ENCODE measurements at places on chromosomes 6 and 20.

DNA sequence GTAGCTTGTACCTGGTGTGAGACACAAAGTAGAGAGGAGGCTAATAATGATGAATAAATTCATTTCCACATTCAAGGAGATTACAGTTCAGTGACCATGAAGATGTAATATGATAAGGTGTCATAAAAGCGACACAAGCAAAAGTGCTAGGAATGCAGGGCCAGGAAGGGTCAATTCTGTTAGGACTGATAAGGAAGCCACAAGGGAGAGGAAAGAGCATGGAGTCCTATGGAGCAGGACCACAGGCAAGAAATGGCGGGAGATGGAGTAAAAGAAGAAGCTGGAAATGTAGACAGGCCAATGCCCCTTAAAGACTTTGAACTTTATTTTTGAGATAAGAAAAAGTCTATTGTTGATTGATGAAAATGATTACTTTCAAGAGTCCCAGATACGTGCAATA is 161.8 kb upstream of the KCNK16 start:
- no peak for DNase-seq

GRCh38 chr6:125587666-125588632 is 161.5 kb upstream of the HEY2 start:
- no peak for DNase-seq

- peak; percentile 3 for DNase-seq
These were observed at the start of gene GRIK2 for GRCh38 chr6:101393251-101393828. Gene GRIK2, plus strand, starts transcription at chr6:101393708.

- DNase-seq, result no peak
These were observed 387.1 kb downstream of the THBS2 start for GRCh38 chr6:168866534-168866933.

DNA sequence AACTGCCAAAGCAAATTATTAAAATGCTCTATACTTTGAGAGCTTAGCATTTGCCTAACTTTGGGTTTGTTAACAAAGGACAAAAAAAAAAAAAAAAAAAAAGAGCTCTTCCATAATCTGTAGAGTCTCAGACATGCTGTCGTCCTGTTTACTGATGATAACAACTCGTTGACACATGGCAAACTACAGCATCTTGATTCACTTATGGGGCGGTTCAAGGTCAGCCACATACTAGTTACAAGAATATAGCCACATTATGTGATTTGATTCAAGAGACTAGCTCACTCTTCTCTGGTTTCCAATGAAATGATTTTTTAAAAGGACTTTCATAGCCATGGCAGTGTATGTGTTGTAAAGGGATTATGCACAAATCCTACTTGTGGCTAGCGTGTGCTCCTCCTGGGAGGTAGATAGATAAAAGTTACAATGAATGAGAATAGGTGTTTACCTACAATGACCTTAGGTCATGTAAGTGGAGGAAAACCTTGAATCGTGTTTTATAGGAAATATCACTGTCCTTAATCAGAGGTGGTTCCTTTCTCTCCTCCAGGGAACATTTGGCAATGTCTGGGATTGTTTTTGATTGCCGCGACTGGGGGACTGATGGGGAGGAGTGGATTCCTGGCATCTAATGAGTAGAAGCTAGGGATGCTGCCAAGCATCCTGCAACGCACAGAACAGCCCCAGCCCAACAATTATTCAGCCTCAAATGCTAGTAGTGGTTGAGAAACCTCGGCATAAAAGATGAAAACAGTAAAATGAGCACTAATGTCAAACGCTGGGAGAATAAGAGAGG is 969.2 kb upstream of the SLC35B3 start:
- no peak for DNase-seq

- no peak for DNase-seq
These were observed 120.3 kb upstream of the MOCS1 start for GRCh38 chr6:40054602-40055001.

- DNase-seq, result no peak
These were observed 8.6 kb upstream of the MEI4 start for GRCh38 chr6:77644102-77644705.

DNA sequence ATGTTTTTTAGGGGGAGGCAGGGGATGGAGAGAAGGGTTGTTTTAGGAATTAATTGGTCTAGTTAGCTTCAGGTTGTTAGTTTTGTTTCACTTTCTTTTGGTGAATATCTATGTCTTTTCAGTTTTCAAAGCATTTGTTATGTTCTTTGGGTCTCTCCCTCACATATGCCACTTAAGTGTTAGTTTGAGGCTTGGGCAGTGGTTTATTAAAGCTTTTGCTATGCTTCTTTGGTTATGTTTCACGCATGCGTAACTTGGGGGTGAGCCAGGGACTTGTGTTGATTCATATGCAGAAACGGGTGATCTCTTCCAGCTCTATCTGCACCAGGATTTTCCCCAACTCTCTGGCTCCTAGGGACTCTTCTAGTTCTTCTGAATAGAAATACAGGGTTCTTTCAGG is 11.4 kb upstream of the MMS22L start:
- DNase-seq, result no peak

GRCh38 chr6:148192310-148192709 is 150.3 kb upstream of the SASH1 start:
- no peak for DNase-seq

- no peak for DNase-seq
These were observed 1.9 kb upstream of the ULBP1 start for GRCh38 chr6:149961728-149962425.

GRCh38 chr20:25695532-25696370 is 902 bp downstream of the ZNF337 start:
- DNase-seq, result peak; percentile 28

DNA sequence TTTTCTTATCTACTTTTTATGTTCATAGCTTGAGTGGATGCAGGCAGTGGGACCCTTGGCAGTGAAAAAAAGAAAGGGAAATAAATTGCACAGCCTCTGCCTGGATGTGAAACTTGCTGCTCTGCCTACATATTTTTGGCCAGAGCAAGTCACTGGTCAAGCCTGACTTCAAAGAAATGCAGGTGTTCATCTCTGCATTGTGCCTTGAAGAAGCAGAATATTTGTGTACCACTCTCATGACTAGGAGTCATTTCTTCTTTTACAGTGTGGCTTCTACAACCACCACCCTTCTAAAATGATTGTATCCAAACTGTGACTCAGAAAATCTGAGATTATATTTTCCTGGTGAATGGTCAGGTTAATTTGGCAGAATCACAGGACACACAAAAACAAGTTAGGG is 2.5 kb upstream of the KATNA1 start:
- no peak for DNase-seq

- DNase-seq, result no peak
These were observed 32.8 kb downstream of the SASH1 start for GRCh38 chr6:148375401-148375800.

- DNase-seq, result no peak
These were observed 72.9 kb upstream of the DTNBP1 start for GRCh38 chr6:15735567-15736265.

DNA sequence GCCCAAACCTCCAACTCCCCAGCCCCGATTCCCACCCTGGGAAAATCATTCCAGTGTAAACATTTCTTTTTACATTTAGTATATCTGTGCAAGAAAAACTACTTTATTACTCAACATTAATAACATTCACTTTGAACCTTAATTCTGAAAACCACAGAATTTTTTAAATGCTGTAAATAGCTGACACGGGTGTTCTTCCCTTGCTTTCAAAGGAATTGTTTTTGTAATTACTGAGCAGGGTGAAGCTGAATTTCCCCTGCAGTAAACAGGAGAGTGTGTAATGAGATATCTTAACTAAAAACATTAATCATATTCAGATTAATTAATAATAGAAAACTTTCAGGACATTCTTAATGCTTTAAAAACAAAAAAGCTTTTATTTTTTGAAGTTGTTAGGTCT is 99.3 kb upstream of the CITED2 start:
- DNase-seq, result no peak

- DNase-seq, result peak; percentile 77
These were observed 1.2 kb downstream of the TRAF3IP2 start for GRCh38 chr6:111604259-111605099.

- no peak for DNase-seq
These were observed 7.7 kb upstream of the TREM2 start for GRCh38 chr6:41170547-41171160.

DNA sequence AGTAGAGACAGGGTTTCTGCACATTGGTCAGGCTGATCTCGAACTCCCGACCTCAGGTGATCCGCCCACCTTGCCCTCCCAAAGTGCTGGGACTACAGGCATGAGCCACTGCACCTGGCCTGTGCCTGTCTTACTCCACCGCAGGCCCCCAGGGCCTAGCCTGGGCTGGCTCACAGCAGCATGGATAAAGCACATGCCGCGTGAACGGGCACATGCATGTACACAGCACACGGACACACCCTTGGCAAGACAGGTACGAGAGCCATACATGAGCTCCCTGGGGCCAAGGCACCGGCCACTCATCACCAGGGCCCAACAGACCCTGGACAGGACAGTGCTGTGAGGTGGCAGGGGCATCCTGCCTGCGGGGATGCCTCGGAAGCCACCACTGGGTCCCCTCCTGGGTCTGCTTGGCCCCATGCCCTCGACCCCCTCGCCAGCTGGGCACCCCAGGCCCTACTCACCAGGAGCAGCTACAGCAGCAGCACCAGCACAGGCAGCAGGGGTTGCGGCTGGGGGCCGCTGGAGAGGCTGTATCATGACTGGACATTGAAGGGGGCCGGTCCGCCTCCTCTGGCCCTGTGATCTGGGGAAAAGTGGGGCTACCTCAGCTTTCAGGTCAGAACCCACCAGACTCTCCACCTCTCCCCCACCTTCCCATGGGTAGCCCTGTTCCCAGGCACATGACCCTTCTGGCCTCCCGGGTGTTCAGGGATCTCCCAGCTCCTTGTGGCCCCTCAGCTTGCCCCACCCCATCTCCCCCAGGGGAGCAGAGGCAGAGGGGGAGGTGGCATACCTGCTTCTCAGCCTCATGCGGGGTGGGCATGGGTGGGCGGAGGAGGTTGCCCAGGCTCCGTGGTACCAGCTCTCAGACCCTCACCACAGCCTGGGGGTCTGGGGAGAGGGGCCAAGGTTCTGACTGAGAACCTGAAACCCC is 3.0 kb downstream of the RGS19 start:
- no peak for DNase-seq

DNA sequence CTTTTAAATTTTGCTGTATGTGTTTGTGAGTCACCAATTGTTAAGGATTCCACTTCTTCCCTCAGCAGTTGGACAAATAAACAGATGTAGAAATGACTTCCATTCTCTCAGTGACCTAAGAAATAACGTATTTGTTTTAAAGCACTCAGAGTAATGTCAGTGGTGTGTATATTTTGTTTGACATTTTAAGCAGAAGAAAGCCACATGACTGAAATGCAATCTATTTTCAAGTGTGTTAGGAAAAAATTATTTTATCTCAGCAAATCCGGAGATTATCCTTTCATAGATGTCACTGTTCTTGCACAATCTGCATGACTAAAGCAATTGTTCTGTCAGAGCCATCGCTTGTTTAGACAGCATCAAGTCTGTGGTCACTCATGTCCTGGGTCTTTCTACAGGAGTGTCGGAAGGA is 77.1 kb downstream of the JAG1 start:
- DNase-seq, result peak; percentile 89

GRCh38 chr6:24929242-24929641 is 6.5 kb downstream of the RIPOR2 start:
- peak; percentile 75 for DNase-seq

DNA sequence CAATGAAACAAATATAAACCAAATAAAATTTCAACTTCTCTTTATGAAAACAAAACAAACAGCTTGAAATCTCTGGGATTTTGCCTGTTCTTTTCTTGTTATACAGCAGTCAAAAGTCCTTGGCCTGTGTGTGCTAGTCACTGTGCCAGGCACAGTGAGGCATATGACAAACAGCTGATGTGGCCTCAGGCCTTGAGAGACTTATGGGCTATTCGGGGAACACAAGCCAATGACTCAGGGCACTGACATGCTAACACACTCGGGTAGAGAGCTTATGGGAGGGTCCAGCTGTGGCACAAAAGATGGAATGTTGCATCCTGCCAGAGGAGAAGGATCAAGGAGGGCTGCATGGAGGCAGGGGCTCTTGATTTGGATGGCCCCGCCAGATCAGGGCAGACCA is 95.4 kb upstream of the NKX2-2 start:
- DNase-seq, result no peak

DNA sequence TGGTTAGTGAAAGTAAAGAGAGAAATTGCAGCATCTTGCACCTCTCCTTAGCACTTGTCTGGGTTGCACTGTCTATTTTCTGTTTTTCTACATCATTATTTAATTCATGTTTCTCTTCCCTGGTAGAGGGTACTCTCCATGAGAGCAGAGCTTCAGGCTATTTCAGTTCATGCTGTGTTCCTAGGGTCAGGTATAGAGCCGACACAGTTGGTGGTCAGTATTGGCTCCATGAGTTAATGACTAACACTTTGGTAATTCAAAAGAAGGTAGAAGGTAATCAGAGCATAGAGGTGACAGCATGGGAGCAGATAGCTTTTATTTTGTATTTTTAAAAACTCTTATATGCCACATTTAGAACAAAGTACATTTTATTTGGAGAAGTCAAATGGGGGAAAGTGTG is 42.7 kb downstream of the RIMS1 start:
- no peak for DNase-seq

DNA sequence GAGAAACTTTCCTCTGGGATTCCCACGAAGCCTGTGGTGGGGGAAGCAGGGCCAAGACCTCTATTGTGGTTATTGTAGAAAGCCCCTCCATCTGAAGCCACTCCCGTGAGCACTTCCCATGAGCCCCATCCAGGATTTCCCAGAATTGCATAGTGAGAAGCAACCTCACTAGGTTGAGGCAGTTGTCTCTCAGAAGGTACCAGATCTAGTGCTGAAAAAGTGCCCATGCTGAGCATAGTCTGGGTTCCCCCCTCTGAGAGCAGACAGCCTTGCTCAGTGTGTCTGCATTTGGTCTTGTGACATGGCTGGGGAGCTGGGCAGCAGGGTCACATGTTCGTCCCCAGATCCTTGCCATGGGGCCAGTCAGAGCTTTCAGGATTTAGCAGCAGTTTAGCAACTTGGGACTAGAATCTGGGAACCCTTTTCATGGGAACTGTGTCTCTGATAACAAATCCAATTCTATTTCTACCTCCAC is 38.6 kb downstream of the SLC9A8 start:
- DNase-seq, result peak; percentile 54

GRCh38 chr6:50846852-50847155 is 28.1 kb downstream of the TFAP2B start:
- DNase-seq, result no peak

- DNase-seq, result no peak
These were observed 648.5 kb downstream of the RNF144B start for GRCh38 chr6:19035461-19036195.

- no peak for DNase-seq
These were observed 363.8 kb downstream of the RNGTT start for GRCh38 chr6:88599571-88599970.
